ENCODE measurements at places on chromosomes 12 and 14.

DNA sequence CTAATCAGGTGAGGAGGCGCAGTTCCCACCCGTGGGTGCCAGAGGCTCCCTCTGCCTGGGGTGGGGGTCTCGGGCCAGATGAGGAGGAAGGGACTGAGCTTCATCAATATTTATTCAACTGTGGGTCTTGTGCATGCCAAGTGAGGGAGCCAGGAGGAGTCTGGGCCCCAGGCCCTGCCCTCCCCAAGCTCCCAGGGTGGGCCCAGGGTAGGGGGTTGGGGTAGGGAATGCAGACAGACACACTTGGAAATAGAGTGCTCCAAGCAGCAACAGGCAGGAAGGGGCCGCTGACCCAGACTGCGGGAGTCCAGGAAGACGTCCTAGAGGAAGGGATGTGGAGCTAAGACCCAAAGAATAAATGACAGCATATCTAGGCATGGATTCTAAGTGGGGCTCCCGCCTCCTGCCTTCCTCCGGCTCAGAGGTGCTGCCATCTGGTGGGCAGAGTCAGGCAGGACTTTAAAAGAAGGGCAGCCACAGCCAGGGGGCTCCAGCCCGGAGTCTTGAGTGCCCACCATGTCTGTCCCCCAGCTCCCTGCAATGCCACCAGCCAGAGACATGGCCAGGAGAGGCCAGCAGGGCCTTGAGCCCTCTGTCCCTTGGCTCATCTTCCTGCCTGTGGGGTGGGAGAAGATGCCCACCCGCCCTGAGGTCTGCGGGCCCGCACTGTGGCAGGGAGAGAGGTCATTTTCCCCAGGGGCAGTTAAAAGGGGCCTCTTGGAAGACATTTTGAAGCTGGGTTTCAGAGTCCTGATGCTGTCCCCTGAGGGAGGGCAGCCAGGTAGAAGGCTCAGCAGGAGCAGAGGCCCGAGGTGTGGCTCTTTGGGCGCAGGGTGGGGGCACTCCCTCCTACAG, 70.1 kb downstream of the PHETA1 start:
- ATAC-seq, result peak; percentile 96

DNA sequence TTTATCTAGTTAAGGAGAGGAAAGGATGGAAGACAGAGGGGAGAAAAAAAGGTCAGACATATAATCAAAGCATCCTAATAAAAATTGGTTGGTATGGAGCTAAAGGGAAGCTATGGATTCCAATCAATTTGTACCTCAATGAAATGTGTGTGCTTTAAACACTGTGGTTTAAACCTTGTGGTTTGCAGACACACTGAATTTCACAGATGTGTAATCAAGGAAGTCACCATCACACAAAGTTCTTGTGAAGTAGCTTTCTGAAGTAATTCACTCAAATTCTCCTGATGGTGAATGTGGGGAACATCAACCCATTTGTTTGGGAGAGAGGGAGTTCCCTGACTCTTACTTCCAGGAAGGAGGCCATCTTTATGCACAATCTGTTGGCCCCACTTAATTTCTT, 243.3 kb upstream of the KRR1 start:
- ATAC-seq, result no peak

GRCh38 chr14:99812892-99813291, 19.7 kb downstream of the EML1 start:
- no peak for ATAC-seq

DNA sequence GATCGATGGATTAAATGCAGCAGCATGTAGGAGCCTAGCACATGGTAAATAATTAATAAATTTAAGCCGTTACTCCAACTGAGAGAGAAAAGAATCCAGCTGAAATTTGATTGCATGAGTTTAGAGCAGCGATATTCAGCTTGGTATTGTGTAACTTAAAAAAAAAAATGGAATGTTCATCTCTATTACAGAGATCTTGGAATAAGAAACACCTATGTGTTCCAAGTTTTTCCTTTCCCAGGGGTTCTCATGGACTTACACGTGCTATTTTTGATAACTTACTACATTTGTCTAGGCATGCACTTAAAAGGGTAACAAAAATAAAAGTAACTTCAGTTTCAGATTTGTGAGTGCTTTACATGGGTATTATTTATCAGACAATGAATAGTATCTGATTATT, 122.8 kb downstream of the RASSF9 start:
- ATAC-seq, result no peak

- no peak for ATAC-seq
Measured at GRCh38 chr14:64987438-64987767, 708 bp downstream of the FNTB start.

- no peak for ATAC-seq
Measured at GRCh38 chr14:76820700-76821099, 5.5 kb upstream of the LRRC74A start.

DNA sequence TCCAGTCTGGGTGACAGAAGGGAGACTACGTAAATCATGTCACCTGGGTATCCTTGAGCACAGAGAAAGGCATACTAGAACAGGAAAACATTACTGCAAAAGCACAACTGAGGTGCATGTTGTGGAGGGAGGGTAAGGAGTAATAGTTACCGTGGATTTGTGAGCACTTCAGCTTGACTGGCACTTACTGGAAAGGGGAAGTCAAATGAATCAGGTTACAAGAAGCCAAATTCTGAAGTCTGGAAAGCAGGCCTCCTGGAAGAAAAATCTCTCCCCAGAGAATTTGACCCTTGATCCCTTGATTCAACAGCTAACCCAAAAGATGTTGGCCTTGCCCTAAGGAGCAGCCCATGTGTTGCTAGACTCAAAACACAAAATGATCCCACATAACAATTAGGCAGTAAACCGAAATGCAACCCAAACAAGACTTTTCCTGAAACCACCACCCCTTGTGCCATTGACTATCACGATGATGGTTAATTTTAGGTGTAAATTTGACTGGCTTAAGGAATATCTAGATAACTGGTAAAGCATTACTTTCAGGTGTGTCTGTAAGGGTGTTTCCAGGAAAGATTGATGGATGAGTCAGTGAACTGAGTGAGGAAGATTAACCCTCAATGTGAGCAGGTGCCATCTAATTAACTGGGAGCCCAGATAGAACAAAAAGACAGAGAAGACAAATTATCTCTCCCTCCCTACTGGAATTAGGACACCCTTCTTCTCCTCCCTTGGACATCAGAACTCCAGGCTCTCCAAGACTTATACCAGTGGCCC, 108.8 kb downstream of the SLC25A21 start:
- no peak for ATAC-seq

- no peak for ATAC-seq
Measured at GRCh38 chr12:77122661-77123060, 57.3 kb upstream of the E2F7 start.

DNA sequence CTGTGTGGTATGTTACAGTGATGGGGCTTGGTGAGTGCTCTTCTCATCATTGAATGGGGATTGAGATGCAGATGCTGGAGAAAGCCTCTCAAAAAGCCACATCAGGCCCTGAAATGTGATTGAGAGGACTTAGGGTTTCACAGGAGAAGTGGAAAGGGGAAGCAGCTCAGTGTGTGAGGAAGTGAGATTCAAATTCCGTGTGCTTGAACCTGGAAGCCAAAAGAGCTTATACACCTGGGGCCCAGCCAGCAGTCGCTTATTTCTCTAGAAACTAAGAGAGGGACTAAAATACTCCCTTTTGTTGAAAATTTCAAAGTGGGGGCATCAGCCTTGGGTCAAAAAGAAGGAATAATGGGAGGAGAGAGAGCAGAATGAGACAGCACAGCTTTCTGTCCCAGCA, 39.1 kb upstream of the GZMB start:
- no peak for ATAC-seq

DNA sequence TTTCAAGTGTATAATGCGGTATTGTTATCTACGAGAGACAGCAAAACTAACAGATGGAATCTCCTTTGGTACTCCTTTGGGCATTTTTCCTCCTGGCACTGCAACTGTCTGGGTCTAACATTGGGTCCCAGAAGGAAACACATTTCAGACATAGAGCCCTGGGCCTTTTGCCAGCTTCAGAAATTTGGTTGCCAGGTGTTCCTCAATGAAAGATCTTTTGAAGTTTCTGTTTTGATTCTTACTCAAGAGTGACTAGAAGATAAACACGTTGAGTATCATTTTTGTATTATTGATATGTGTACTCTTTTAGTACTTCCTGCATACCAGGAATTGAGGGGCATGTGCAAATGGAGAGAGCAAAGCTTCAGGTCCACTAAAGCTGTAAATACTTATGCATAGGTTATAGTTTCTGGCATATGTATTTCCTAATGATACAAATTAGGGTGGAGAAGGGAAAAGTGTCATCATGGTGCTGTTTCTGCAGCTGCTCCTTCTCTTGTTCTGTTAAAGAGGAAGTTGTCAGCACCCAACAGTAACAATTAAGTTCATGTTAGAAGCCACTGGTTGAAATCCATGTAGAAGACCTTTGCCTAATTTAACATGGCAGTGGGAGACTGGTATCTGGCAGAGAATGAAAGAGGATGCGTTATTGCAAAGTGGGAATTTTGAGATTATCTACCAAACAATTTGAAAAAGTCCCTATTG, 53.5 kb downstream of the SLC38A6 start:
- no peak for ATAC-seq
